ENCODE measurements at places on chromosomes 6 and 20.

GRCh38 chr6:34132486-34133185 lies 13.3 kb downstream of the GRM4 start:
- peak; percentile 43 for DNase-seq

DNA sequence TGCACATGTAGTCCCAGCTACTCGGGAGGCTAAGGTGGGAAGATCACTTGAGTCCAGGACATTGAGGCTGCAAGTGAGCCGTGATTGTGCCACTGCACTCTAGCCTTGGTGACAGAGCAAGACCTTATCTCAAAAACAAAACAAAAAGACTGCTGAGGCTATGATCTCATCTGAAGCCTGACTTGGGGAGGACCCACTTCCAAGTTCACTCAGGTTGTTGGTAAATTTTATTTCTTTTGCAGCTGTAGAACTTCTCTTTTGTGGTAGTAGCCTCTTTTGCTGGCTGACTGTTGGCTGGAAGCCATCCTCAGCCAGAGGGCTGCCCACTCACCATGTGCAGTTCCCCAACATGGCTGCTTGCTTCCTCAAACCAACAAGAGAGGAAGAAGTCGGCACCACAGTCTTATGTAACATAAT lies 36.8 kb upstream of the ME1 start:
- DNase-seq: no peak

GRCh38 chr6:129671442-129672340 lies 38.3 kb downstream of the ARHGAP18 start:
- DNase-seq: peak; percentile 34

- no peak for DNase-seq
Measured at GRCh38 chr6:158409451-158409850, 97.2 kb downstream of the TULP4 start.

GRCh38 chr6:146345598-146345997 lies 198.0 kb upstream of the RAB32 start:
- no peak for DNase-seq

- DNase-seq: no peak
Measured at GRCh38 chr20:39038495-39038894, 76.4 kb downstream of the DHX35 start.

GRCh38 chr6:7938562-7939183 lies 28.1 kb upstream of the TXNDC5 start:
- no peak for DNase-seq

- no peak for DNase-seq
Measured at GRCh38 chr6:113629256-113629655, 227.9 kb upstream of the MARCKS start.

- DNase-seq: no peak
Measured at GRCh38 chr6:3324262-3324942, 65.7 kb downstream of the PSMG4 start.

GRCh38 chr6:84581494-84582259 lies 182.7 kb downstream of the TBX18 start:
- DNase-seq: no peak

DNA sequence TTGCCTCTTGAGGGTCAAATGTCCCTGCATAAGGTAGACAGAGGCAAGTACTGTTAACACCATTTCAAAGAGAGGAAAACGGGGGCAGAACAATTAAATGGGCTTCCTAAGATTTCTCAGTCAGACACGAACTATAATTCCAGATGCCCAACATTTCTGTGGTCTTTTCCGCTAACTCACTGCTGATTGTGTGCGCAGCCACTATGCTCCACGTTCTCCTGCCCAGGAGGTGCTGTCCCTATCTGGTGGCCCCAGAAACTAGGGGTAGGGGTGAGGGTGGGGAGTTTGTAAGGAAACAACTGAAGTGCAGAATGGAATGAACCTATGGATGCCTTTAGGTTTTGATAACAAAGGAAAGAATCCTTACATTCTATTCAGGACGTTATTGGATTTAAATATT lies 86.1 kb upstream of the BACH2 start:
- DNase-seq: no peak

GRCh38 chr20:57619051-57619831 lies 985 bp downstream of the ZBP1 start:
- DNase-seq: peak; percentile 62

GRCh38 chr6:6723361-6723760 lies 134.8 kb downstream of the LY86 start:
- no peak for DNase-seq

DNA sequence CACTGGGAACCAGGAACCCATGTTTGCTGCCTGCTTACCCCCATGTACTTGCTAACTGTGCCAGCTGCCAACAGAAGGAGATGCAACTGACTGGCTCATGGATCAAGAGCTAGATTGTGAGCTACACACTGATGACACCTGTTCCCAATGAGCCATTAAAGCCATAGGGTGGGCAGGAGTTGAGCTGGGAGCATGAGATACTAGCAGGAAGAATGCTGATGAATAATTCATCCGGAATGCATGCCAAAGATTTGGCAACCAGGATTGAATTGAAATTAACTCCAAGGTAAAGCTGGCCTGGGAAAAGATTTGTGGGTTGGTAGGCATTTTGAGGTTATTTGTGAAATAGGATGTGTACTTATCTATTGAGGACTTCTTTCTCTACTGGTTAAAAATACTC lies 631.1 kb downstream of the KIF16B start:
- DNase-seq: no peak

DNA sequence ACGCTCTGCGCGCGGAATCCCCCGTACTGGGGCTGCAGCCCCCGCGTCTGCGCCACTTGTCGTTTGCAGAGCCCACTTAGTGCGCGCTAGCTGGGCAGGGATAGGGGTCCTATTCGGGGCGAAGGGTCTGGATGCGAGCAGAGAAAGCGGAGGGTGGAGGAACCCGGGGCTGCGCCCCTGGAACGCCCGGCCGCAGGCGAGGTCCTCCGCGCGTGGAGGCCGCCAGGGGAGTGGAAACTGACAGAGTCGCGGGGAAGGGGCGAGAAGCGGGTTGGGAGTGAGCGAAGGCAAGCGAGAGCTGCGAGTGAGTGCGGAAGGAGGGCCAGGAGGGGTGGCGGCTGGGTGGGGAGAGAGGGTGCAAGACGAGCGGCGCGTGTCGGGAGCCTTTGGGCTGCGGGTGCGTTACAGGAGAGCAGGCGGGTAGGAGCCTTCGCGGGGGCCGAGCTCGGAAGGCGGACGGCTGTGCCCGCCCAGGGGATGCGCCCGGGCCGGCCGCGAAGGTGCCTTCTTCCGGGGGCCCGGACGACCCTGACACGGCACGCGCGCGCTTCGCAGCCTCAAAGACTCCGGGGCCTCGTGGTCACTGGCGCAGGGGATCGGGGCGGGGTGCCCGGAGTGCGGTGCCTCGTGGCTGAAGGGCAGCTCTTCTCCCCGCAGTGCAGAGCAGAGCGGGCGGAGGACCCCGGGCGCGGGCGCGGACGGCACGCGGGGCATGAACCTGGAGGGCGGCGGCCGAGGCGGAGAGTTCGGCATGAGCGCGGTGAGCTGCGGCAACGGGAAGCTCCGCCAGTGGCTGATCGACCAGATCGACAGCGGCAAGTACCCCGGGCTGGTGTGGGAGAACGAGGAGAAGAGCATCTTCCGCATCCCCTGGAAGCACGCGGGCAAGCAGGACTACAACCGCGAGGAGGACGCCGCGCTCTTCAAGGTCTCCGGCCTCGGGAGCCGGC lies 1.2 kb downstream of the IRF4 start:
- DNase-seq: peak; percentile 34

DNA sequence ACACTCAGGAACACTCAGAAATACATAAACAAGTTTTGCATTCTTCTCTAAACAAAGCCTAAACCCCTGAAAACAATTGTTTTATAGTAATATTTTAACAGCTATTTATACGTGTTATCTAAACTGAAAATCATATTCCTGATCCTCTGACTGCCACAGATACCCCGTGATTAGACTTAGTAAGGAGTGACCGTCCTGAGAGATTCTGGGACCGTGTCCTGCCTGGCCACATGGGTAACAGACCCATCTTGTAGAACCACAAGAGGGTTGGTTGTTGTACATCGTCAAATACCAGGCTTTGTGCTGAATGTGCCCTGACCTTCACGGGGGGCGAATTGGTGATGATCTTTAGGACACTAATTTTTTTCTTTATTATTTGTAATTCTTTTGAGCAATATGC lies 214.4 kb downstream of the TMEM242 start:
- DNase-seq: no peak

DNA sequence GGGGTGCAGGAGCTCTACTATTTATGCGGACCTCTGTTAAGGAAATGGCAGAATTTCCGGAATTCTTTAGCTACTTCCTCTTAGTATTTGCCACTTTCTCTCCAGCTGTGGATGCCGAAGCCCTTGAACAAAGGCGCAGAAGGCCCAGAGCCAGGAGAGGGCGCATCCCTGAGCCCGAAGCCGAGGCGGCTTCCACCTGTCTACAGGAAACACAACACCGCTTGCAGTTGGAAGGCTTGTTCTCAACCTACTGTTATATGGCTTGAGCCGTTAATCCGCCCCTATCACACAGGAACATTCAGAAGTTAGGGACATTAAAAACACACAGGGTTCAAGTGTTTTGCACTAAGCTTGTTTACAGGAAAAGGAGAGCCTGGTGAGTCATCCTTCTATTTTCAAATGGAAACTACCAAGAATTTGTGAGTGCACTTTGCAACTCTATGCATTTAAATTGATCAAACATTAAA lies 417.1 kb downstream of the BCKDHB start:
- no peak for DNase-seq

DNA sequence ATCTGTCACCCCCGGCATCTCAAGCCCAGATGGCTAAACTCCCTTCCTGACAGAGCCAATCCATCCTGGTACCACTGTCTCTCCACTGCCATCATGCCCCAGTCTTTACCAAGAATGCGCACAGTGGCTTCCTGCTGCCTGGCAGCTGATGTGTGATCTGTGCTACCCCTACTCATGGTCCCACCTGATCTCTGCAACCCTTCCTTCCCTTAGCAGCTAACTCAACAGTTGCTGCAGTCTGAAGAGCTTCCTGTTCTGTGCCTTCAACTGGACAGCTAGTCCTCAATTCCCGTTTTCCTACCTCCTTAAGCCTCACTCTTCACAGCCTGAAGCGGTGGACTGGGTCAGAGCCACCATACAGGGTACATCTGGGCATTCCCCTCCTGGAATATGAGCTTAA lies 7.6 kb upstream of the FAM83C start:
- no peak for DNase-seq

DNA sequence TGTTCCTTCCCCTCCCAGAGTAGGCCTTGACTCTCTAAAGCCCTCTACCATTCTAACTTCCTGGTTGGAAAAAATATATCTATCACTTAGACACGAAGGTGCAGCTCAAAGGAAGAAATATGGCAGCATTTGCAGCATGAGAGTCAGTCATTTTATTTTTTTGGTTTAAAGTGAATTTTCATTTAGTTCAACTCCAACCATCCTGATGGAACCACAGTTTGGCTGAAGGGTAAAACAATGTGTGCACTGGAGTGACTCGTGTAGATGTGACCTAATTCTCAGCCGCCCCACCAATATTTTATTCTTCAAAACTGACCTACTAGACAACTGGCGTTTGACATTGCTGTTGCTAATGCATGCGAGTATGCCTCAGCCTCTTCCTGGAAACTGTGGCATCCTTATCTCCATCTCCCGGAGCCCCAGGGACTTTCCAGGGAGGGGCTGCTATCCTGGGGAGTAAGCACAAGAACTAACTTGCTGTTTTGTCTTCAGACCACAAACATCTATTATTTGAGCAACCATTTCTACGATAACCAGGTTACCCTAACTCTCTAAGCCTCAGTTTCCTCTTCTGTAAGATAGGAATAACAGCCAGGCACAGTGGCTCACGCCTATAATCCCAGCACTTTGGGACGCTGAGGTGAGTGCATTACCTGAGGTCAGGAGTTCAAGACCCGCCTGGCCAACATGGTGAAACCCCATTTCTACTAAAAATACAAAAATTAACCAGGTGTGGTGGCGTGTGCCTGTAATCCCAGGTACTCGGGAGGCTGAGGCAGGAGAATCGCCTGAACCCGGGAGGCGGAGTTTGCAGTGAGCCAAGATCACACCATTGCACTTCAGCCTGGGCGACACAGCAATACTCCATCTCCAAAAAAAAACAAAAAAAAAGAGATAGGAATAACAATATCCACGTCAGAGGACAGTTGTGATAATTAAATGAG lies 148.7 kb upstream of the JARID2 start:
- DNase-seq: no peak

DNA sequence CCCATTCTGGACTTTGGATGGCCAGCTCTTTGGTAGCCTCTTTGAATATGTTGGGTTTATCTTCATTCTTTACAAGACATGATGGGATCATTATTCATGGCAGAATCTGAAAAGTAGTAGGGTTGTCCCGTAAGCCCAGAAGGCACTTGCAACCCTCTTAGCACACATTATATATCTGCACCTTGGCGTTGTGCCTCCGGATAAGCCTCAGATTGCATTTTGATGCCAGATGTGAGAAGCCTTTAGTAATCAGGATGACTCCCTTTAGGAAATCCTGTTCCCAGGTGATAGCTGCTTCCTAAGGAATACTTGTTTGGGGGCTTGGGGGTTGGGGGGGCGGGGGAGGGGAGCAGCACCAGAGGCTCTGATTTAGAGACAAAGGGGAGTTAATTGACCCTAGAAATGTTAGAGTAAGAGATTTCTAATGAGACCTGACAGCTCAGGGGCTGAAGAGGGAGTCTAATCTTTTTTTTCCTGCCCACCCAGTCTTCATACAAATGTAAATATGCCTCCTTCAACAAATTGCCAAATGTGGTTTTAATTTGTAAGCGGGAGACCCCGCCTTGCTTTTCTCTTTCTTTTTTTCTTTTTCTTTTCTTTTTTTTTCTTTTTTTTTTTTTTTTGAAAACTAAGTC lies 55.1 kb downstream of the JAG1 start:
- DNase-seq: no peak

GRCh38 chr6:15876406-15876805 lies 213.6 kb upstream of the DTNBP1 start:
- no peak for DNase-seq

DNA sequence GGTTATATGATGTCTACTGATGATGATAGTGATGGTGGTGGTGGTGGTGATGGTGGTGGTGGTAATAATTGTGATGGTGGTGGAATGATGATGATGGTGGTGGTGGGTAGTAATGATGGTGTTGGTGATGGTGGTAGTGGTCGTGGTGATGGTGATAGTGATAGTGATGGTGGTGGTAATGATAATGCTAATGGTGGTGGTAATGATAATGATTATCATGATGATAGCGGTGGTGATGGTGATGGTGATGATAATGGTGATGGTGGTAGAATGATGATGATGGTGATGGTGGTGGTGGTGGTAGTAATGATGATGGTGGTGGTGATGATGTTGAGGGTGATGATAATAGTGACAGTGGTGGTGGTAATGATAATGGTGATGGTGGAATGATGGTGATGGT lies 4.5 kb upstream of the LPA start:
- no peak for DNase-seq

- no peak for DNase-seq
Measured at GRCh38 chr20:51125105-51125504, 102.2 kb upstream of the KCNG1 start.

DNA sequence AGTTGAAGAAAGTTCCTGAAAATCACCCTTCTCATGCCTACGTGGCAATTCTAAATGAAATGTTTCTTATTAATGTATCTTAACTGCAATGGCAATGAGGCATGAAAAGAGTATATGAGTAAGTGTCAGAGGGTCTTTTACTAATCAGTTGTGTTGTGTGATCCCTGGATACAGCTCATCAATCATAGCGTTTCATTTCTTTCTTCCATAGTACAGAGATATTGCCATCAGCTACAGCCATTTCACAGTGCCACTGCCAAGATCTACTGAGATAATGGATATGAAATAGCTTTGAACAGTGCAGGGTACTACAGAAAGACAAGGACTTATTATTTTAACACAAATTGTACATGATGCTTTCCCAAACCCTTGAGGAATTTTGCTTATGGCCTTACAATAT lies 450.8 kb downstream of the KHDRBS2 start:
- DNase-seq: no peak

GRCh38 chr20:36808317-36809257 lies 35.0 kb upstream of the DSN1 start:
- DNase-seq: peak; percentile 73

All from activated CD4-positive, alpha-beta T cell treated with anti-CD3 and anti-CD28 coated beads, Interleukin-2, amount 50 U/mL, for 1 hour (primary cell).